ENCODE measurements at places on chromosomes 2 and 18. TPM values are rescaled to one million over a fixed set of nuclear protein-coding genes. Genes with fewer than 3 reads are reported as not detected.

GRCh38 chr2:13542642-13543041 is 825.9 kb downstream of the TRIB2 start:
- DNase-seq: no peak

GRCh38 chr2:2930841-2931240 is 446.8 kb downstream of the EIPR1 start:
- DNase-seq: no peak

DNA sequence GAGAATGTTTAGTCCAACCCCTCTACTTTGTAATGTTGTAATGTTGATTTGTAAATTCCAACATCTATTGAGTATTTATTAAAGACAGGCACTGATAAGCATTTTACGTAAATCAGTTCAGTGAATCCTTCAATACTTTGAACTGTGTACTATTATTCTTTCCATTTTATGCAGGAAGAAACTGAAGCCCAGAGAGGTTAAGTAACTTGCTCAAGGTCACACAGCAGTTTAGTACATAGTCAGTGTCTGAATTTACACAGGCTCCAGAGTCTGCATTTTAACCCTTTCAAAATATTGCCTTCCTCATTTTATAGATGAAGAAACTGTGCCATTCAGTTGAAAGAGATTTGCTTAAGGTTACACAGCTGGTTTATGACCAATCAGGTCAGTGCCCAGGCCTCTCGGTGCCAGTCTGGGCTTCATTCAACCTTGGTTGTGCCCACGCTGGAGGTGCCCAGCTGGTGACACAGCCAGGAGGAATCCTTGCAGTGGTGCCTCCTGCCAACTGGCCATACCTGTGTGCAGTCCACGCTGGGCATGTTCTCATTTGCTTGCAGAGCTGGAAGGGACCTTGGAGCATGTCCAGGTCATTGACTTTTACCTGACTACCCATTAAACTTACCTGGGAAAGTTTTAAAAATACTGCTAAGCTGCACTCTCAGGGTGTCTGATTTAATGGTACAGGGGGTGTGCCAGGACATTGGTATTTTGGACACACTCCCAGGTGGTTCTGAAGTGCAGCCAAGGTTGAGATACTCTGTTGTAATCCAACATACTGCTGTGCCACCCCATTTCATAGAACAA is 74.3 kb upstream of the CYRIA start:
- DNase-seq: no peak

DNA sequence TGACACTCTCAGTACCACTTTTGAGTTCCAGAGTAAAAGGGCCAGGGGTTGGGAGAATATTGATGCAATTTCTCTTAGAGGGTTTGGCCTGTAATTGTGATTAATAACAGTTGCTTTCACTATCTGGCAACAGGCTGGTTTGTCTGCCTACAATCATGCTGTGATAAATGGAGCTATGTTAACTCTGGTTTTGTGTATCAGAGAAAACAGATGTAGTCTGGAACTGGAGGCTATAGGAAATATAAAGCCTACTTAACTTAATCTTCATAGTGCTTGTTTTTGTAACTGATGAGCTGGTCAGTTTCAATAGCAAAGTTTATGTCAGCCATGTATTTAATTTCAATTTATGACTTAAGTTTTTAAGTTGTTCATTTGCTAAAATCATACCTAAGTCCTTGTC is 138.0 kb downstream of the AGPS start:
- no peak for DNase-seq

DNA sequence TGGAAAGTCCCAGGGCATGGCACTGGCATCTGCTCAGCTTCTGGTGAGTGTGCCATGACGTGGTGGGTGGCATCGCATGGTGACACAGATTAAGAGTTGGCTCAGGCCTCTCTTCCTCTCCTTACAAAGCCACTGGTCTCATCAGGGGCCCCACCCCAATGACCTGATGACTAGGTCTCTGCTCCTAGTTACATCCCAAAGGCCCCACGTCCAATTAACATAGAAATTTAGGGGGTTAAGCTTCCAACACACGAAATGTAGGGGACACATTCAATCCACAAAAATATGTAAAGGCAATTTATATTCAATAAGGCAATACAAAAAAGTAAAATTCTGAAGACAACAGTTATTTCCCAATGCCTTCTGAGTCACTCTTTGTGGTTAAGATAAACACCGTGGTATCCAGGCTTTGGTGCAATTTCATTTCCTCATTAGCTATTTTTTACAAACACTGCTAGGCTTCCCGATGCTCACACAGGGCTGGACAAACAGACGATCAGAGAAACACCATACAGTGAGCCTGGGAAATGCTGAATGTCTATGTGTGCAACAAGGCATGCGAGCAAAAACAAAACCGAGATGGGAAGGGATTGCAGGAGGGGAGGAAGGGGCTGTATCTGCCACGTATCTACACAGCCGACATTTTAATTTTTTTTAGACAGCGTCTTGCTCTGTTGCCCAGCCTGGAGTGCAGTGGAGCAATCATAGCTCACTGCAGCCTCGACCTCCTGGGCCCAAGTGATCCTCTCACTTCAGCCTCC is 67.2 kb downstream of the MBP start:
- no peak for DNase-seq

GLI2 gene
- total RNA-seq: 6.7 TPM

CERKL gene
- total RNA-seq: 0.32 TPM

MAP3K20 gene
- 40.2 TPM for total RNA-seq

- no peak for DNase-seq
Observed at GRCh38 chr18:36811430-36811829, 17.4 kb downstream of the TPGS2 start.

GRCh38 chr2:34365512-34365911 is 766.4 kb upstream of the FAM98A start:
- no peak for DNase-seq

- no peak for DNase-seq
Observed at GRCh38 chr2:127157114-127157513, 50.2 kb upstream of the BIN1 start.

- DNase-seq: no peak
Observed at GRCh38 chr18:59699750-59700534, 2.7 kb upstream of the CCBE1 start.

EGR4 gene
- total RNA-seq: not detected

CASP10 gene
- 39.3 TPM for total RNA-seq

PLCL1 gene
- 6.8 TPM for total RNA-seq
